ENCODE measurements at places on chromosomes 12 and 14.

DNA sequence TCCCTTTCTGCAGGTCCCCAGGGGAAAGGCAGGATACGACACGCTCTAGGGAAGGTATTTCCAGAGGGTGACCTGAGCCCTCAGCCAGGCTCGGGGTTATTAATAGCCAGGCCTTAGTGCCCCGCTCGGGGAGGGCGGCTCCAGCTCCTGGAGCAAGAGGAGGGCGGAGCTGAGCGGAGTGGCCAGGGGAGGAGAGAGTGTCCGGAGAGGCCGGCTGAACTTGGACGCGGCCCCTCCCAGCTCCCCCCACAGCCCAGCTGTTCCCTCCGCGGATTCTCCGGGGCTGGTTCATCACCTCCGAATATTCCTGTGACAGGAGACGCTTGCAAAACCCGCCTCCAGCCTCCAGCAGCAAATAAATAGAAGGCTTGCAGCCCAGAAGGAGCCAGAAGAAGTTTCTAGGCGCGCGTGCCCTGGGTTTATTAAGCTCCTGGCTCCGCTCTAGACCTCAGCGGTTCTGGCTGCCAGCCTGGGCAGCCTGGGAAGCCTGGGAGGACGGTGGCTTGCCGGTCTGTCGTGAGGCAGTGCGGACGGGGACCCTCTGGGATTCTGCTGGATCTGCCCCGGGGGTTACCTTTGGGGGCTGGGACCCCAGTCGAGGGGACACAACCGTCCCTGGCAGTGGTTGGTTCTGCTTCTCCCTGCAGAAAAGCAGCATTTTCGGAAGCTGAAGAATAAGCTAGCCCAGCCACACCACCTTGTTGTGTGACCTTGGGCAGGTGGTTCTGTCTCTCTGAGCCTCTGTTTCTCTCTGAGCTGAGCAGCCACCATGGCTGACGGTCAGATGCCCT, at the start of gene HSPB8:
TSS of gene HSPB8 (plus strand) at position 388 of the 791 bp plus-strand sequence. CDS start at position 770, 382 bp downstream.
- no peak for DNase-seq

DNA sequence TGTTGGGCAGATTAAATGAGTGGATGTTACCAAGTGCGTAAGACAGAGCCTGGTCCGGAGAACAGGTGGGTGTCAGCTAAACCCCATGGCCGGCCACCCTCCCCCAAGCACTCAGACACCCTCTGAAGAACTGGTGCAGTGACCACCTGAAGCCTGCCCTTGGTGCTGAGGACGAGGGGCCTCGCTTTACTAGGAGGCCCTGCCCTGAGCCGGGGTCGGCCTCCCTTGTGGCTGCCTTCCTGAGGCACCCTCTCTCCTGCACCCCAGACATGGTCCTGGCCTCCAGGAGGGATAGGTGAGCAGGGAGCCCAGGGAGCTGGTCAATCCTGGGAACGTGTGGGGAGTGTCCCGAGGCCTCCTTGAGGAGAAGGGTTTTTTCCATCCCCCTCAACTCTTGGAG, 4.9 kb upstream of the KIF26A start:
- no peak for DNase-seq

DNA sequence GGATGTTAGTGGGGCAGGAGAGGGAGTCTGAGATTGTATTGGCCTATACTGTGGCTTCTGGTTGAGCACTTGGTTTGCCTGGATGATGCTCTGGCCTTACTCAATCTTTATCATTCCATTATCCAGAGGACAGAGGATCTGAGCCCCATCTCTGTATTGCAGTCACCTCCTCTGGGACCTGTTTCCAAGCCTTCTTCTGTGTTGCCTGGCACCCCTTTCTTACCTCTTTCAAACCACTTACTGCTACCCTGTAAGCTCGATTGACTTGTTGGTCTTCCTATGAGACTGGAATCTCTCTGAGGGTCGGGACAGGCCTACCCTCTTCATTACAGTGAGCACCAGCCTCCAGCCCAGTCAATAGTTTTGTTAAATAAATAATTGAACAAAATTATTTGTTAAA, 3.0 kb upstream of the FOS start:
- no peak for DNase-seq

DNA sequence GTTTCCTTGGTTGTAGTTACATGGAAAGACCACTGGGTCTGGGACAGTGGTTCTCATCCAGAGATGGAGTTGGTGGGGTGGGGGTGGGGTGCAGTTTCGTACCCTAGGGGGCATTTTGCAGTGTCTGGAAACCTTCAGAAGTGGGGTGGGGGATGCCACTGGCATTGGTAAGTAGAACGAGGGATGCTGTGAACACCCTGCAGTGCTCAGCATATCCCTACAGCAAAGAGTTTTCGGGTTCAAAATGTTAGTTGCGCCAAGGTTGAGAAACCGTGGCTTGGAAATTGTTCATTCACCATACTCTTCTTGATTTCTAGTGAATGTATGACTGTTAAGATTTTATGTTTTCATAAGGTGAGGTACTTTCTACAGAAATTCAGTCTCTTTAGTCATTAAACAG, 28.7 kb downstream of the TRAF3 start:
- DNase-seq, result no peak

- DNase-seq, result no peak
Measured at GRCh38 chr12:128449146-128449894, 182.3 kb downstream of the TMEM132C start.

- DNase-seq, result no peak
Measured at GRCh38 chr14:102923925-102924486, 1.5 kb downstream of the AMN start.

DNA sequence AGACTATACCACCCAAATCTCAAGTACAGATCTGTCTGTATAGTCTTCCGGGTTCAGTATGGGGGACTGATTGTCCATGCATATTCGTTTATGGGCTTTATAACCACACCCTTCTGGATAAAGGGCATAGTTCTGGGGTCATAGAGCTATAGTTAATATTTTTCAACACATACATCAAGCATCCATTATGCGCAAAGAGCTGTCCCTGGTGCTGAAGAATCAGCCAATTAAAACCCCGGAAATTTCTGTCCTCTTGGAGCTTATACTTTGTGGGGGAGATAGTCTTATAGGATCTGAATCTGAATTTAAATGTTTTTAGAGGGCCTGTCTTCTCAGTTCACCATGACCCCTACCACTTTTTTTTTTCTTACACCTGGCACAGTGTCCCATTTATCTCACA, 256.7 kb downstream of the SUDS3 start:
- DNase-seq, result no peak

DNA sequence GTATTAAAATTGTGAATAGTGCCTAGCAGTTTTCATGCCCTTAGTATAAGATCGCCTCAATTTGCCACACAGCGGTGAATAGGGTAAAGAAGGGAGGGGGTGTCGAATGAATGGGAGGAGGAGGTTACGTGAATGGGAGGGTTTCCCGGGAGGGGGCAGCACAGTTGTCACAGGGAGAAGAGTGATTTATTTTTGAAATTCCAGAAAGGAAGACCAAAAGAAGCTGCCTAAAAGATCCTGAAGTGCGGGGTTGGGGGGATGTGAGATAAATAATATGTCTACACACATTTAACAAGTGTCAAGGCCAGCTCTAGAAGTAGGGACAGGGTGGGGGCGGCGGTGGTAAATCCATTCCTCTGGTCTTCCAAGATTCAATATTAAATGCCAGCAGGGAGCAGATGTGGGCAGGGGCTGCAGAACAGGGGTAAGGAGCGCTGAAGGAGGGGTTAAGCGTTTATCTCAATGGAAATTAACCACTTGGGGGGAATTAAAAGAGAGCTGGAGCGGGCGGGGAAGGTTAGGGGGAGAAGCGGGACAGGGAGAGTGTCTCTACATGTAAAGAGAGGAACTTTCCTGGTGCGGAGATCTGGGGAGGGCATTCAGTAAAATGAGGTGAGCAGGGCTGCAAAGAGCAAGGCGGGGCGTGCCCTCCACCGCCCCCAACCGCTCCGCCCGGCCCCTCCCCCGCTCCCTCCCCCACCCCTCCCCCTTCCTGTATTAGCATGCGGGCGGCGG, 867 bp downstream of the C12orf42 start:
- no peak for DNase-seq

Data from stimulated activated CD4-positive, alpha-beta T cell treated with anti-CD3 and anti-CD28 coated beads, Interleukin-2, amount 100 ng/mL, for 48 hours (primary cell).